ENCODE measurements at places on chromosomes 16 and 17. TPM values are rescaled to one million over a fixed set of nuclear protein-coding genes. Genes with fewer than 3 reads are reported as not detected.

The PRRT2 gene
- not detected for total RNA-seq

The KRT13 gene
- total RNA-seq = not detected

The HS3ST3A1 gene
- not detected for total RNA-seq

The TSNAXIP1 gene
- total RNA-seq = not detected

The MFAP4 gene
- total RNA-seq = not detected

The CMTM2 gene
- not detected for total RNA-seq

The LYZL6 gene
- total RNA-seq = not detected

The TMEM132E gene
- not detected for total RNA-seq

The EXOC7 gene
- 45.4 TPM for total RNA-seq

The SERPINF2 gene
- total RNA-seq = 0.70 TPM

The DHX58 gene
- 11.5 TPM for total RNA-seq

The SRRM2 gene
- 45.6 TPM for total RNA-seq

The PIGS gene
- total RNA-seq = 39.9 TPM

The CCL5 gene
- 0.16 TPM for total RNA-seq

The MYO18A gene
- 49.7 TPM for total RNA-seq

The TEX19 gene
- not detected for total RNA-seq

The ZP2 gene
- not detected for total RNA-seq

The DNAH9 gene
- total RNA-seq = 1.3 TPM

The CDR2L gene
- 20.4 TPM for total RNA-seq

The GSG1L gene
- total RNA-seq = not detected

The ZNF747 gene
- 5.7 TPM for total RNA-seq
